ENCODE measurements at places on chromosomes 2 and 18.

DNA sequence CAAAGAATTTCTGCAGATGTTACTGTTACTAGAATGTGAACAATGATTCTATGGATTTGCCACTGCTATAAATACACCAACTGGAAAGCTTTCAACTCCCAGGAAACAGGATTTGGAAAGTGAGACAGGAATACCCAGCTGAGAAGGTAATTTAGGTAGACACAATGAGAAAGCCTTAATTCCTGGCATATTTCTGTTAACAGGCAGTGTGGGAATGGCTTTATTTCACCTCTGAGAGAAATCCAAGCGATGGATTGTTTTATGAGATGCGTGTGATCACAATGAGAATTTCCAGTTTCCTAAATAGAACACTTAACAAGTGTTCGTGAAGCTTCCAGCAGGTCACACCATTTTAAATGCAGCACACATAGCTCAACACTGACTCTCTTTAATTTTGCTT lies 133.0 kb downstream of the SLC8A1 start:
- DNase-seq: no peak

DNA sequence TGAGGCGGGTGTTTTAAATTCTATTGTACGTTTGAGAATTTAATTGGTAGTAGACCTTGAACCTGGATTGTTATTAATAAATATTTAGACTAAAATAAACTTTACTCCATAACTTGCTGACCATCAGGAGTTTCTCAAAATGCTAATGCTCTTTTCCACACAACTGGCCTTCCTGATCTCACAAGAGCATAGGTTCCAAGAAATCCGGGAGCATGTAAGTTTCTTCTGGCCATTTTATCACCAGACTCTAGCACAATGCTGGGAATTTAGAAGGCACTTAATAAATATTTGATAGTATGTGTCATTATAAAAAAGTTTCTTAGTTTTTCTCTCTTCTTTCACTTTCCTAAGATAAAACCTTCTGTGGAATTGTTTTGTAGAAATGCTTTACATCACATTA lies 2047.1 kb downstream of the SUCLG1 start:
- DNase-seq: no peak

DNA sequence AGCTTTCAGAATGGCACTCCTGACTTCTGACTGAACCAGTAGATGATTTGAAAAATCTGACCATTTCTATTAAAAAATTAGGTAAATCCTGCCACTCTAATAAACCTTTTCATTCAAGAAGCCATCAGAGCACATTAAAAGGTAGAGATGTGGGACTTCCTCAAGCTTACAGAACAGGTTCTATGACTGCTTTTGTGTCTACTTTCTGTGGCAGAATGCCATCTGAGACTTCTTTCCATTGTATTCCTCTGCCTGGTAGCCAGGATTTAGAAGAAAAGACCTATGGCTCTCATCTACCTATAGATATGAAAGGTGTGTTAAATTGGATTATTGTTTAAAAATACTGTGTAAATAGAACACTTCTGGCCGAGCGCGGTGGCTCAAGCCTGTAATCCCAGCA lies 99.9 kb upstream of the NABP1 start:
- no peak for DNase-seq

- no peak for DNase-seq
Measured at GRCh38 chr2:20624884-20625485, 25.9 kb downstream of the HS1BP3 start.

DNA sequence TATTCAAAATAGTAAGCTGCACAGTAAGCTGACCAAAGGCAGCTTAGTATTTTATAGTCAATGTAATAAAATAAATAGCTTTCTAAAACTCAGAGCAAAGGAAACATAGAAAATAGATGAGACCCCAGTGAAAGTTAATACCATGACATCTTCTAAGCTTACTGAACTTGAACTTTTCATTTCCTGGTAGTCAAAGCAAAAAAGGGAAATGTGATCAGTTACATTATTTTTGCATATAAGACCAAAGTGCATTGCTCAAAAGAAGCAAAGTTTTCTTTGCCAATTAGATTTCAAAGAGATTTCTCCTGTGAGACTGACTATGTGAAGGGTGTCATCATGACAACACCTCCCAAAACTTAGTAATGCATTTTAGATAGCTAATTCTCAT lies 70.2 kb downstream of the MYO1B start:
- no peak for DNase-seq

GRCh38 chr2:2800697-2801096 lies 469.6 kb upstream of the MYT1L start:
- no peak for DNase-seq

DNA sequence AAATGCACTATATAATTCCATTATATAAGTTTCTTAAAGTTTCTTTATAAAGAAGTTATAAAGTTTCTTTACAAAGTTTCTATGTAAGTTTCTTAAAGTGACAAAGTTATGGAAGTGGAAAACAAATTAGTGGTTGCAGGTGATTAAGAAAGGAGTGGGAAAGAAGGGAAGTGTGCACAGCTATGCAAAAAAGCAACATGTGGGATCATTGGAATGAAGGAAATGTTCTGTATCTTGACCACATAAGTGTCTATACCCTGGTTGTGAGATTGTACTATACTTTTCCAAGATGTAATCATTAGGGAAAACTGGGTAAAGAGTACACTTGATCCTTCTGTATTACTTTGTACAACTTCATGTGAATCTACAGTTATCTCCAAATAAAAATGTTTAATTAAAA lies 1541.1 kb downstream of the LRP1B start:
- no peak for DNase-seq

GRCh38 chr2:98548920-98549818 lies 59.1 kb downstream of the COA5 start:
- no peak for DNase-seq

DNA sequence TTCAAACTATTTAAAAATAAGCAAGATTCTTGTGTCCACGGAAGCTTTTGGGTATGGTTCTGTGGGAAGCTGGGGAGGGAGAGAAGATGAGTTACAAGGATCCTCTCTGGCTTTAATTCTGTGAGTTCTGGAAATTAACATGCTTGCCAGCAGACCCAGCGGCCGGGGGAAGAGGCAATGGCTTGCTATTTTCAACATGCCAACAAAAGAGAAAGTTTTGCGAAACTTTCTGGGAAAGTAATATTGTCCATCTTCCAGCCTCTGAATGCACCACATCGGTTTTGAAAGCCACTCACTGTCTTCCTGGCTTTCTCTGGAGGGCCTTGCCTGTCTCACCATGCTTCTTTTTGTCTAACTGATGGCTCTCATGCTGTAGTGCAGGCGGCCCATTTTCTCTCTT lies 85.7 kb downstream of the EN1 start:
- no peak for DNase-seq

GRCh38 chr2:109370399-109371035 lies 241.5 kb downstream of the SH3RF3 start:
- no peak for DNase-seq

DNA sequence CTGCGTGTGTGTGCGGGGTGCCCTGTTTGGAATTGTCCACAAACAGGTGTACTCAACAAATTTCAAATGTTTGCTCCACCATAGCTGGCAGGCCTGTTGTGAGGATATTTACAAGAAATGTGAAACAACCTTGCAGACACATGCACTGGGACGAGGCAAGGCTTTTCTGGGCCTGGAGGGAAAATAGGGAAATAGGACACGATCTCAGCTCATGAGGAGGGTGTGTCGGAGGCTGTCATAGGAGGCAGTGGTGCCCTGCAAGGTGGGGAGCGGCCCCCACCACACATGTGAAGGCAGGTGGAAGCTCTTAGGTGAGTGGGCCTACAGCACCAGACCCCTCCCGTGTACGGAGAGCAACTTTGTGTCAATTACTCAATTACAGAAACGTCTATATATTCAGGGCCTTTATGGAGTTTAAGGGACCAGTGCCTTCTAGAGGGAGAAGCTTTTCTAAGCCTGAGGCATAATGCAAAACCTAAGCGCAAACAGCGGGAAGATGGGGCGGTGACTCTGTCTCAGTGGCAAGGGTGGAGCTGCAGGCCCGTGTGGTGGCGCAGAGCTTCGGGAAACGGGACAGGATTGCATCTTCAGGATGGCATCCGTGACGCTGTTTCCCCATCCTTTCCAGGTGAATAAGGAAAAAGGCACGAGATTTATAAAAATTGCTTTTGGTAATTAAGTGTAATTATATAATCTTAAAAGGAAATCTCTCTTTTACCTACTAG lies 48.0 kb downstream of the RNF144A start:
- no peak for DNase-seq

DNA sequence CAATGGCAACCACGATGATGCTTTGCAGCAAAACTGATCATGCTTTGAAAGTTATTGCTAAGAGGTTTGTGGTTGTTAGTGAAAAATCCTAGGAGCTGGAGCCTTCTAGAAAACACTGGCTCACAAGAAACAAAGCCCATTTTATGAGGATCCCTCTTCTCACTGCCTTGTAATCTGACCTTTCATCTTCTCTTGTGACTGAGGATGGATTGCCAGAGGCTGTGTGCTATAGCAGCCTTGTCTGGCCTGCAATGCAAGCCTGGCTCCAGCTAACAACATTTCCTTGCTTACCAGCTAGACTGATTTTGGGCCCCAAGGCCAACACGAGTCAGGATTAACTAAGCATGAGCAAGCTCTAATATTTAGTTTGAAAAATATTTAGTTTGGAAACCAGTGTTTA lies 13.1 kb downstream of the PIEZO2 start:
- no peak for DNase-seq

DNA sequence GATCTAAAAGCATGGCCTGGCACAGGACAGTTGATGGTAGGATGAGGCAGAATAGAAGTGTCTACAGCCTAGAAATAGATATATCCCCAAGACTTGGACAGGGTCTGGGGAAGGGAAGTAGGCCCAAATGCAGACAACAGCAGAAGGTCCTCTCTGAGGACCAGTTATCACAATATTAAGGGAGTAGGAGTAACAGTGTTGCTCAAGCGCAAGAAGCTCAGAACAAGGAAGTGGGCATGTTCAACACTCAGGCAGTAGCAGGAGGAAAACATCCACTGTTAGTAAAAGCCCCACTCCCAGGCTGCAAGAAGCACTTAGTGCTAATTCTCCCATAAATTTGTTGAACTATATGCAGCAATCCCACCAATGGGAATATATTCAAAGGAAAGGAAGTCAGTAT lies 314.7 kb downstream of the METTL4 start:
- DNase-seq: no peak

DNA sequence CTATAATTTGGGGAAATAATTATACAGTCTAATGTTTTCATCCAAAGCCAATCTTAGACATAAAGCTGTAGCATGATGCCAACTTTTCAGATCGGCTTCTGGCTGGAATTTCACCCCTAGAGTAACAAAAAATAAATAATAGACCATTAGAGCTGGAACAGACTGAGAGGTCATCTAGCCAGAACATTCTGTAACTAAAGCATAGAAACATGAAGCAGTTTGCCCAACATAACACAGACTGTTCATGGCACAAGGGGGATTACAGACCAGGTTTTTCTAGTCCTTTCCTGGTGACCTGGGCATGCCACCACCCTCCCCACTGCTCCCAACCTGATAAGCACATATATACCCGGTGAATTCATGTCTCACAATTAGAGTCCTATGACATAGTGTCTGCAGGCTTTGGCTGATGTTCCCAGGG lies 116.4 kb upstream of the PPP1CB start:
- no peak for DNase-seq

GRCh38 chr2:75716406-75716805 lies 5.7 kb upstream of the GCFC2 start:
- no peak for DNase-seq

DNA sequence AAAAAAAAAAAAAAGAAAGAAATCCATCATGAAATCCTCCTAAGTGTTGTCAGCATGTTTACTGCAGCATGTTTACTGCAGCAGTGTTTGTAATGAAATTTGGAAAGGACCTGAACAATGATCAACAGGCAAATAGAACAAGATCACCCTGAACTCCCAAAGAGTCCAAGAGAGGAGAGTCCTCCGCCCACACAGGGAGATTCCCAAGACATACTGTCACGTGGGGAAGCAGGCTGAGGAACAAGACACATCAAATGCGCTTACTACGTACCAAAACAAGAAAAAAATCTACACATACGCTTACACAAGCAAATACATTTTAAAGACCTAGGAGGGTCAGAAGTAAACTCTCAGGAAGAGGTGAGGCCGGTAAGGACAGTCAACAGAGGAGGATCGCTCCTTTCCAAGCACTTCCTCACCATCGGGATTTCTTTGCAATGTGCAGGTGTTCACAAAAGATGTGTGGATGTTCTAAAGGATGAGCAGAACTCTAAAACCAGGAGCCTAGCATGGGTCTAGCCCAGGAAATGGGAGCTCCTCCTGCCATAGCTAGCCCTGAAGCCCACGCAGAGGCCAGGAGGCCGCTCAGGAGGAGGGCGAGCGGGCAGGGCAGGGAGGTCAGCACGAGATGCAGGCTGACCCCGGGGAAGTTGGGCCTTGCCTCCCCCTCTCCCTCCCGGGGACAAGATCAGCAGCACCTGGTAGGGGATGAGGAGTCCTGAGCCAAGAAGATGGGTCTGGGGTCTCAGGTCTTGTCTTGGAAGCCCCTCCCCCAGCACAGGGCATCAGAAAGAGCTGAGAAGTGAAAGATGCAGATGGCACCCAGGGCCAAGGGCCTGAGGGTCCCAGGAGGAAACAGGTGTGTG lies 66.4 kb downstream of the ZNF516 start:
- DNase-seq: no peak

GRCh38 chr2:60411295-60411694 lies 142.2 kb downstream of the BCL11A start:
- no peak for DNase-seq

- DNase-seq: no peak
Measured at GRCh38 chr18:76274468-76275289, 220.4 kb downstream of the ZNF516 start.

GRCh38 chr2:42359965-42360483 lies 993 bp downstream of the COX7A2L start:
- DNase-seq: peak; percentile 11

DNA sequence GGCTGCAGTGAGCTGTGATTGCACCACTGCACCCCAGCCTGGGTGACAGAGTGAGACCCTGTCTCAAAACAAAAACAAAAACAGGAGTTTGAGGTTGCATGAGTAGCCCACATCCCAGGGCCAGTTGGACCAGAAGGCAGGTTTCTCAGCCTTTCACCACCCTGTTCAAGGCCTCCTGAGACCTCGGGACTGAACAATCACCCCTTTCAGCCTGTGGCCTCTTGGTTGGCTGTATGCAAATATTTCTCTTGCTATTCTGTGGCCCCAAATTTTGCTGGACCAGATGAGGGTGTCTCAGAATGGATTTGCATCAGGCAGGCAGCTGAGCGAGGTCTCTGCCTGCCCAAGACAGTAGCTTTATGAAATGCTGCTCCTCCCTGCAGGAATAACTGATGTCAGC lies 56.9 kb downstream of the DPYSL5 start:
- no peak for DNase-seq

- no peak for DNase-seq
Measured at GRCh38 chr2:218732052-218732760, 21.6 kb downstream of the TTLL4 start.

- peak; percentile 54 for DNase-seq
Measured at GRCh38 chr2:202375033-202375608, 1.0 kb upstream of the BMPR2 start.

DNA sequence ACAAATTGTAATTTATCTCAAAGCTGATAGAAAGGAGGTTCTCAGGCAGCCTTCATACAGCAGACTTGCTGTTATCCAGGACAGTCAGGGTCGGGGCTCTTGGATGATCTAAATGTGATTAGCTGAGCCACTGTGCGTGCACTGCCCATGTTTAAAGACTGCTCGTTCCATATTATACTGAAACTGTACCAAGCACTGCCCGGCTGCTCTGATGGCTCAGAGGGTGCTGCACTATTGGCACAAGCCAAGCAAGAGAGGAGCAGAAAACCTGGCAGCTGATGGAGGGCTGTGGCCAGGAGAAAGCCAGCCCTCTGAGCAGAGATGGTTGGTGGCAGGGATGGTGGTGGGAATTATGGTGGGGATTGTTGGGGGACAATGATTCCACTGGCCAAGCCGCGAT lies 63.4 kb downstream of the COL6A3 start:
- DNase-seq: no peak
